ENCODE measurements at places on chromosomes 11 and 22.

DNA sequence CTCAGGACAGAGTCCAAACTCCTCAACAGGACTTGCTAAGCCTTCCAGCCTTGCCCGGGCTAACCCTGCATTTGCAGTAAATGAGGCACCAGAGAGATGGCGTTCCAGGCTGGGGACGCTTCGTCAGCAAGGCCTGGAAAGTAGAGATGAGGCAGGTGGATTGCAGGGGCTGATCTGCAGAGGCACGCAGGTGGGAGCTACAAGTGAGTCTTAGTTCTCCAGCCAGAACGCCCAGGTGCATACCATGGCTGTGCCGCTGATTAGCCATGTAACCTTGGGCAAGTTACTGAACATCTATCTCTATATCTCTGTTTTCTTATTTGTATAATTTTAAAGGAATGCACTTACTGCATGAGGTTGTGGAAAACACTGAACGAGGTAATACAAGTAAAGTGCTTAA lies 52.7 kb upstream of the BARX2 start:
- no peak for DNase-seq

DNA sequence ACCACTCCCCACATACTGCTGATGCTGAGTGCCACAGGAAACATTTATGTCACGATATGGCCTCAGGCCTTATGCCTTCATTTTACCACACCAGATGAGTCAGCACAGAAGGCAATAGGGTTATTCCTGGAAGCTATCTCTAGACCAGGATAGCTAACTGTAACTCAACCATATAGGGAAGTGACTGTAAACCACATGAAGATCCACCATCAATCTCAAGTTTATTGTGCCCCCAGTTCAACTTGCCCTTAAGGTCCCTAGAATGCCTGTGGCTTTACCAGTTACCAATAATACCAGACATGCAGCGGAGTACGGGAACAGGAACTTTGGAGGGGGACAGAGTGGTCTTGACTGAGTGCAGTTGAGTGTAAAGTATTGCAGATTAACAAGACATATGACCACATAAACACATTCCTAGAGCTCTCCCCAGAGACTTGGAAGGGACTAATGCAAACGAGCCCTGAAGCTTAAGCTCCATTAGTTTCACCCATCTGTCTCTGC lies 180.9 kb downstream of the KIF18A start:
- DNase-seq: no peak

DNA sequence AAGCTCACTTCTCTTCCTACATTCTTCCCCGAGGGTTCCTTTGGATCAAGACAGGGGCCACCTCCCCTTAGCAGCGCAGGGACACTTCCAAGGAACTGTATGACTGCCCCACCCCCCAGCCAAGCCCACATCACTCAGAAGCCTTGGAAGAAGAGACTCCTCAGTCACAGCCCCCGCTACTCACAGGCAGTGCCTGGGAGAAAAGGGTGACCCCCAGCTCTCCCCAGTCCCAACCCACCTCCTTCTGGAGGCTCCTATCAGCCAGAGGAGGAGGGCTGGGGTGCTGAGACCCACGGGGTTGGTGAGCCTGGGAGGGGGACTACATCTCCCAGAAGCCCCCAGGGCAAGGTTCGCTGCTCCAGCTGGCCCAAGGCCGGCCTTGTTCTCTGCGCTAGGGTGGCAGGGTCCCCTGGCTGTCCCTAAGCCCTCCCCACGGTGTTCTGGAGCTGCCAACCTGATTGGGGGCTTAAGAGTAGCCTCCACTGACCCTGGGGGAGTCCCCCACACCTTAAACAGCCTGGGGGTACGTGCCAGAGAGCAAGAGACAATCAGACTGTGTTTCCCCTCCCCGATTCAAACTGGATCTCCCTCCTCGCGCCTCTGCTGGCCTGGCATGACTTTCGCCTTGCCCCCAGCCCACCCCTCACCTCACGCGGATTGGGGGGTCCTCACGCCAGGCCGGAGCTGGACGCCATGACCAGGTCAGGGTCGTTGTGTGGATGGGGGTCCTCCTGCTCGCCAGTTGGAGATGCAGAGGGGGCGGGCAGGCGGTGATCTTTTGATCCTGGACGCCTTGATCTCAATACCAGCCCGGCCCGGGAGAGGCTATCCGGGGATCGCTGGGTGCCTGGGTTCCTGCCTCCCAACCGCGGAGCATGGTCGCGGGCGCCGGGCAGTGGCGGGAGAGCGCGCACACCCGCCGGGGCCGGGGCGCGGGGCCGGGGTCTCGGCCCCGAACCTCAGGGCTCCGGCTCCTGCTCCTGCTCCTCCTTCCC lies 838 bp downstream of the BCL9L start:
- peak; percentile 50 for DNase-seq

GRCh38 chr11:121829159-121829643 lies 286.8 kb downstream of the BLID start:
- DNase-seq: no peak

DNA sequence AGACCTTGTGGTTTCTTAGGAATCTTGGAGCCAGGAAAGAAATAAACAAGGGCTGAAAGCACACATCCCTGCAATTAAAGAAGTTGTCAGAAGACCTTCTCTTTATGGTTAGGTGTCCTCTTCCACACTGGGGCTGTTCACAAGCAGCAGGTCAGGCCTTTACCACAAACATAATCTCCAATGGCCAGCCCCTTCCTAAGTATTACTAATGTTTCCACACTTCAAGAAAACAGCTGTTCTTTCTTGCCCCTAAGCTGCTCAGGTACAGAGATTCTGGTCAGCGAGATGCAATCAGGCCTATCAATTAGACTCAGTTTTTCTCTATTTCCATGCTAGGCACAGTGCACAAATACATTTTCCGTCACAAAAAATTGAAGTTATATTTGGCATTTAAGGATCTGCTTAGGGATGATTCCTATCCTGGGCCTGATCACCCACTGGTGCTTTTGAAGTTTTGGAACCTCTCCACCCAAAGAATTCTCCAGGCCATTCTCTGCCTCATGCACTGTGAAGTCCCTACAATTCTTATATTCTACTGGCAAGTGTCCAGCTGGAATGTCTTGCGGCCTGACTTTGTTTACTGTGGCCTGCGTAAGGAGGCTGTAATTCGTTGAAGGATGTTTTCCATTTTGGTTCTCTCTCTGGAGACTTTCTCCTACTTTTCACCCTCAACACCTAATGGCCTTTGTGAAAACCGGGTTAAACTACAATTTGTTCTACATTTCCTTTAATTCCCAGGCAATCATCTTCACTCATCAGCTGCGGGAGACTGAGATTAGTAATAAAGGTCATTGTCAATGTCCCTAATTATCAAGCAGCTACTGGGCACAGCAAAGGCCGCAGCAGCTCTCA lies 5.1 kb downstream of the PRAME start:
- DNase-seq: no peak

GRCh38 chr11:118691926-118692830 lies 12.7 kb upstream of the TREH start:
- DNase-seq: peak; percentile 37

- no peak for DNase-seq
These were observed 196.9 kb downstream of the SNX19 start for GRCh38 chr11:130719220-130719915.

GRCh38 chr11:134244593-134244992 lies 8.6 kb downstream of the THYN1 start:
- DNase-seq: peak; percentile 51

DNA sequence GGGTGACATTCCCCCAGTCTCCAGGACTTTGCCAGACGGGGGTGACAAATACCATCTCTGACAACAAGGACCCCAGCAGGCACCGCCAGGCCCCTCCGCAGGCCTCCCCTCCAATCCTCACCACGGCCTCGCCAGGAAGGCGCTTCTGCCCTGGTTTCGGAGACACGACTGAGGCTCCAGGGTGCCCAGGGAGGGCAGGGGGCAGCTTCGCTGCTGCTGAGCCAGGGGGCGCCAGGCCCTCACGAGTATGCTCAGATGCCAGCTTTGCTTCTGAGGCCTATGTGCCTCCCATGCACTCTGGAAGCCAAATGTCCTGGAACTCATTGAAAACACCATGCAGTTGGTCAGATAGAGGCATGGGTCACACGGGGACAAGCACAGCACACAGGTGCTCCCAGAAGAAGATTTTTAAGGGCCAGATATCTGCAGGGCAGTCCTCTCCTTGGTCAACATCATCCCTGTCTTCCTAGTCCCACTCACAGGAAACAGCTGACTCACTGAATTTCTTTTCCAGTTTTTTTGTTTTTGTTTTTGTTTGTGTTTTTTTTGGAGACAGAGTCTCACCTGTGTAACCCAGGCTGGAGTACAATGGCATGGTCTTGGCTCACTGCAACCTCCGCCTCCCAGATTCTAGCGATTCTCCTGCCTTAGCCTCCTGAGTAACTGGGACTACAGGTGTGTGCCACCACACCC lies 19.9 kb downstream of the BID start:
- DNase-seq: peak; percentile 48

DNA sequence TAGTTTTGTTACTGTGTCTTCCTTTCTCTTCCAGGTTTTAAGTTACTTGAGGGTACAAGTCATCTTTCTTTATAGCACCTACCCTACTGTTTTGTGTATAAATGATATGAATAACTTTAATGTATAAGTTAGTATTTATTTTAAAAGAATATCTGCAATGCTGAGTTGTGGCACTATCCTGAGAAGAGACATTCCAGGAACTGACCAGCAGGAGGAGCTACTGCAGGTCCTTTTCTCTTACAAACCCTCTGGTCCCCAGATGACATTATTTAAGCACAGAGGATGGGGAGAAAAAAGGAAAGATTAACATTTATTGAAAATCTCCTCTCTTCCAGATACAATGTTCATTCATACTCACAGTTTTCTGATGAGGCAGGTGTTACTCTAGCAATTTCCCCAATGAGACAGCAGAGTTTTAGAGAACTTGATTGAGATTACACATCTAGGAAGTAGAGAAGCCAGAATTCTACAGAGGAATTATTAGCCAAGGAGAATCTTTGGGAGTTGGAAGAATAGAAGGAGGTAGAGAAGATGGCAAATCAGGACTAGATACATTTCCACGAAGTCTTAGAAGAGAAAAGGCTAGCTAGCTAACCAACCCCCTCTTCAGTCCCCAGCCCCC lies 541.2 kb upstream of the API5 start:
- no peak for DNase-seq

DNA sequence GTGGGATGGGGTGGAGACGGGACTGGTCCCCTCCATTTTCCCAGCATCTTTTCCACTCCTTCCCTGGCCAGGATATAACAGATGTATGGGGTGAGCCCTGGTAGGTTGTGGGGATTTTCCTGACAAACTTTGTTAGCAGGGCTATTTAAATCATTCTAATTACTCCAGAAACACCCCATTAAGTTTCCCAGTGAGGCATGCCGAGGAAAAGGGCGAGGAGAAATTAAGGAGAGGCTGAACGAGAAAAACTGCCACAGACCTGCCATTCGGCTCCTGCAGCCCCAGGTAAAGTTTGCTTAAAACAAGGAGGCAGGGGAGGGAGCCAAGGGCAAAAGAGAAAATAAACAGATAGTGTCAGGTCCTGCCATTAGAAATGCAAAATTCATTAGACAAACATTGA lies 428.2 kb downstream of the BUD13 start:
- no peak for DNase-seq

- DNase-seq: no peak
These were observed 43.9 kb downstream of the CCDC34 start for GRCh38 chr11:27319072-27319471.

DNA sequence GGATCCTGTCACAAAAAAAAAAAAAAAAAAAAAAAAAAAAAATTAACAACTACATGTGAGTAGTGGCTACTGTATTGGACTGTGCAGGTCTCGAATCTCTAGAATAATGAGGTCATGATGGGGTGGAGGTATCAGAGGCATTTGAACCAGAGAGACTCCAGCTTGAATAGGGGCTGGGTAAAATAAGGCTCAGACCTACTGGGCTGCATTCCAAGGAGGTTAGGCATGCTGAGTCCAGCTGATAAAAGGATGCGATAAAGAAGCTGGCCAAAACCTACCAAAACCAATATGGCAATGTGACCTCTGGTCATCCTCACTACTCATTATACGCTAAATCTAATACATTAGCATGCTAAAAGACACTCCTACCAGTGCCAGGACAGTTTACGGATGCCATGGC lies 5.9 kb upstream of the PACSIN3 start:
- DNase-seq: no peak

- peak; percentile 75 for DNase-seq
These were observed 16.1 kb downstream of the NCAPD3 start for GRCh38 chr11:134207538-134208239.

GRCh38 chr22:36288571-36289405 lies 35.9 kb downstream of the APOL1 start:
- no peak for DNase-seq

GRCh38 chr22:19121631-19122142 lies 525 bp downstream of the DGCR2 start:
- DNase-seq: no peak

GRCh38 chr11:134409552-134410429 lies 2.3 kb downstream of the B3GAT1 start:
- no peak for DNase-seq

DNA sequence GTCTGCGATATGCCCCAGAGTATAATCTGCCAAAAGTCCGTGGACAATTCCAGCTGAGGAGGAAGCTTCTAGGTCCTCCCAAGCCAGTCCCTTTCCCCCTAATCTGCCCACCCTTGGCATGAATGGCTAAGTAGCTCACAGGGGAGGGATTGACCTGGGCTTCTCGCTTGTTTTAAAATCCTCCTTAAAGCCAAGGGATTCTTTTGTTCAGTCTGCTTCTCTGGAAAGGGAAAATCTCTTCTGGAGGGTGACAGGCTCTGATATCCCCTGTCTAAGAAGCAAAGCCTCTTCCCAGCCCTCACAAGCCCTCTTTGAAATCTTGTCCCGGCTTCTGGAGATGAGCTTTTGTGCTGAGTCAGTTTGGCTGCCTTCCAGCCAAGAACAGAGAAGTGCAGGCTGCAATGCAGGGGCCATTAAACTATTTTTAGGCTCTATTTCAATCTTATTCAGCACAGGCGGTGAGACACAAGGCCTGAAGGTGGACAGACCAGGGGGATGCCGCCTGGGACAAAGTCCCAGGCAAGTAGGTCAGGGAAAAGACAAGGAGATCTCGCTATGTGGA lies 23.9 kb downstream of the NEFH start:
- no peak for DNase-seq

GRCh38 chr22:25354456-25354855 lies 135.0 kb downstream of the CRYBB2 start:
- DNase-seq: no peak

GRCh38 chr22:43304831-43305590 lies 38.2 kb downstream of the SCUBE1 start:
- no peak for DNase-seq

DNA sequence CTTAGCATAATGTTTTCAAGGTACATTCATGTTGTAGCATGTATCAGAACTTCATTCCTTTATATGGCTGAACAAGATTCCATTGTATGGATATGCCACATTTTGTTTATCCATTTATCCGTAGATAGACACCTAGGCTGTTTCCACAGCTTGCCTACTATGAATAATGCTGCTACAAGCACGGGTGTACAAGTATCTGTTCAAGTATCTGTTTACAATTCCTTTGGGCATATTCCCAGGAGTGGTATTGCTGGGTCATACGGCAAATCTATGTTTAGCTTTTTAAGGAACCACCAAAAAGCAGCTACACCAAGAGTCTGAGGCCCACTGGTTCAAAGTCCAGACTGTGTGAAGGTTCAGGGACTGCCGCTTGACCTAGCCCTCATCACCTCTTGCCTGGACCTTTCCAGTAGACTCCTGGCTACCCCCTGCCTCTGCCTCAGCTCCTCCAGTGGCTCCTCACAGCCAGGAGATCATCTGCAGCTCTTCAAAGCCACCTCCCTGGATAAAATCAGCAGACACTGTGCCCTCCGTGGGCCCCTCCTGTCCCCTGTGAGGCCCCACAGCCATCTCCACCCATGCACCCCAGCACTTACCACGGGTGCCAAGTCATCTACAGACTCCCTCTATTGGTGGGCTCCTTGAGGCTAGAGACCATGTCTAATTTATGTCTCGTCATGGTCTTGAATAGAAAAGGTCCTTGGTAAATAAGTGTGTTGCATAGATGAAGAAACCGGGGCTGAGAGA lies 160.3 kb downstream of the MN1 start:
- no peak for DNase-seq

GRCh38 chr11:19226378-19227195 lies 14.2 kb downstream of the E2F8 start:
- DNase-seq: no peak
